ENCODE measurements at places on chromosomes 2 and 18.

DNA sequence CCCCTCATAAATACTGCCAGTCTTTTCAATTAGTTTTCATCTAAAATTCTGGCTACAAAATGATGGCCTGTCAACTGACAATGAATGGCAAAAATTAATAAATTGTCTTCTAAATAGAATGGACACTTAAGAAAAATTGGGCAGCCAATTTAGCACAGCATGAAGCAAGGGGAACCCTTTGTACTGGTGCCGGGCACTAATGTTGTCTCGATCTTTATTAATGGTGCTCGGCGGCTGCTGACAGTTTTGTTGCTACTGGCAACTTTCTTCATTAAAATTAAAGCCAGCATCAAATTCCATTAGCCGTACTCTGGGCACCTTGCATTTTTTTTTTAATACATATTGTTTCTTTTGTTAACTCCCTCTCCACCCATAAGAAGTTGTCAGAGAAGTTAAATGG lies 309.3 kb downstream of the GBX2 start:
- DNase-seq, result no peak

- no peak for DNase-seq
Measured at GRCh38 chr18:55301824-55302166, 286.2 kb downstream of the TCF4 start.

GRCh38 chr18:49621301-49621700 lies 59.4 kb downstream of the LIPG start:
- no peak for DNase-seq

- no peak for DNase-seq
Measured at GRCh38 chr2:135904341-135904989, 28.2 kb upstream of the MCM6 start.

GRCh38 chr2:193496786-193497185 lies 1302.1 kb upstream of the TMEFF2 start:
- DNase-seq, result no peak

DNA sequence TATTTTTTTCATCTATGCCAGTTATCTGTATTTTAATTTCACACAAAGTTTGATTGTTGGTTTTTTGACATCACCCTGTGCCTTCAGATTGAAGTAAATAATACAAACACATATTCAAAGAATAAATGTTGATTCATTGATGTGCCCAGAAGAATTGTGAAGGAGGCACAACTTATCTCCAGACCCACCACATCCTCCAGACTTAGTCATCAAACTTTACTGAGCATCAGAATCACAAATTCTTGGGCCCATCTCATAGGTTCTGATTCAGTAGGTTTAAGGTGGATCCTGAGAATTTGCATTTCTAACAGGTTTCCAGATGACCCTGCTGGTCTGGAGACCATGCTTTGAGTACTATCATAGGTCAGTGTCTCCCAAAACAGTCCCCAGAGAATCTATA lies 82.8 kb upstream of the PIK3C3 start:
- no peak for DNase-seq

GRCh38 chr18:46449033-46449432 lies 208.0 kb downstream of the LOXHD1 start:
- DNase-seq, result no peak

- no peak for DNase-seq
Measured at GRCh38 chr2:81163583-81163982, 859.0 kb upstream of the LRRTM1 start.

GRCh38 chr2:63484901-63485300 lies 103.4 kb downstream of the WDPCP start:
- no peak for DNase-seq

- no peak for DNase-seq
Measured at GRCh38 chr2:241598061-241598460, 38.9 kb downstream of the THAP4 start.

DNA sequence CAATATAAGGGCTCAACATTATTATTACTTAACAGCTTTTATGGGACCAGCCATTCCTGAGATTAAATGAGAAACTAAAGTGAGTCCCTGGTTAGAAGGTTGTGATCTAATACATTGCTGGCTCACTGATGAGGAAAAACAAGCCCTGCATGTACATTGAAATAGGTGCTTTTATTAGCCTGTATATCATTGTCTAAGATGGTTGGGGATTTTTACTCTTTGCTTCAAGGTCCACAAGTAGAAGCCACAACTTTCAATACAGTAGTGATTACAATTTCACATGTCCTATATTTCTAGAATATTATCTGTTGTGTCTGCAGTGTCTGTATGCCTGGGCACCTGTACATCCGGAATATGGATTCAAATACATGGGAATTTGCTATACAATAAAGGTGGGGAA lies 104.1 kb upstream of the FZD5 start:
- no peak for DNase-seq

GRCh38 chr2:119836455-119837142 lies 76.9 kb downstream of the PTPN4 start:
- no peak for DNase-seq

DNA sequence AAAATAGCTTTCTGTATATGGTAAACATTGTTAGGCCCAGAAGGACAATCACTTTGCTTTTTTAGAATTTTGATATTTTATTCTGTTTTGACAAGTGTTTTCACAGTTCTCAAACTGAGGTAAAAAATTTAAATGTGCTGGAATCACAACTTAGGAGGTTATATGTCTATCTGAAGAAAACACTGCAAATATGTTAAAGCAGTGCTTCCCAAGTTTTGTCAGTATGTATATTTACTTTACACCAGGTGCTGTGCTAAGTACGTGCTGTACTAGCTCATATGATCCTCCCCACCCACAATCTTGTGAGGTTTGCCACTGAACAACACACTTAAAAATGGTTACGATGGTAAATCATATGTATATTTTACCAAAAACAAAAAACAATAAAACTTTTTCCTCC lies 124.2 kb downstream of the CABYR start:
- no peak for DNase-seq

DNA sequence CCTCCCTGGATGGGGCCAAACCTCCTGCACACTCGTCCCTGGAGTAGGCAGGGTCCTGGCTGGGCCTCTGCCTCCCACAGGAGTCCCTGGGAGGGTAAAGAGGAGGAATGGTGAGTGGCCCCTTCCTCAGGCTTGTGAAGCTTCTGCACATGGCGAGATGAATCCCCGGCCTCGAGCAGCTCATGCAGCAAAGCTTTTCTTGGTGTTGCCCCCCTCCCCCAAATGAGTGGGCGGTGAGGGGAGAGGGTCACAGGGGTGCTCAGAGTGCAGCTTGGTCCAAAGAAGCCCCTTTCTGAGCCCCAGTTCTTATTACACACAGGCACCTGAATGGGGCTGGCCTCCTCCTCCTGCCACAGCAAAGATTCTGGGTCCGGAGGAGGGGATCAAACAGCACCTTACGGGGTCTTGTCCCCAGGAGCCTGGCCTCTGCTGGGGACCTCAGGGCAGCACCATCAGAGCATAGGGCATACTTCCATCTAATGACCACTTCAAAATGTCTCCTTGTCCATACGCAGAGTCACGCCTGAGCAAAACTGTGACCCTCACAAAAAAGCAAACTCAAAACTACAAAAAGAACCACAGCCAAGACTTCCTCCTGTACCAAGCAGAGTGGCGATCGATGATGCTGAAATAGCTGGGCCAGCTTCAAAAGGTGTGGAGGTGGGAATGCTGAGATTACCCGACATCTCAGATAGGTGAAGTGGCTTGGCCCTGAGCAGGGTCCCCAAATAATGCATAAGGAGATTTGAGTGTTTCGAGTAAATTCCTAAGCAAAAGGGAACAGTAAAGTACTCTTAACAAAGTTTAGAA lies 148.4 kb upstream of the TWIST2 start:
- no peak for DNase-seq

DNA sequence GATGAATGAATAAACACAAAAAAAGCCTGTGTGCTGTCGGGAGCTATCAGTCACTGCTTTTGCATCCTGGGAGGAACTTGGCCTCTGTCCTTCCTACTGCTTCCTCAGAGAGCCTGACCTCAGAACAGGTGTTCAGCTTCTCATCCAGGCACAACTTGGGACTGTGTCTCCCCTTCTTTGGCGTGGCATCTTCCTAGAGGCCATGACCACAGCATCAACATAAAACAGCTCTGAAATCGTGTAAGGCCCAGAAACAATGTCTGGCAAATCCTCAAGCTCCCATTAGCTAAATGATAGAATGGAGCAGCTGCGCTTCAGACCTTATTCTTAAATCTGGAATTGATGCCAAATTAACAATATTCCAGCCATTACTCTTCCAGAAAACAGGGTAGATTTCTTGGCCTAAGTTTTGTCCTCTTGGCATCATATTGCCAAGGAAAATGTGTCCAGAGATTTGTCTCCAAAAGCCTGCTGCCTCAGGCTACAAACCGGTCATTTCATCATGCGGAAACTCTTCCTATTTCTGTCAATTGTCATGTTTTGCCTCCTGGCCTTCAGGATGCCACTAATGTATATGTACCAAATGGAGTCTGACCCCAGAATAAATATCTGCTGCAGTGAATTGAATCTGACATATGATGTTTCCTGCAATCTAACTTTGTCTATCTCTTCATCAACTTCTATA lies 53.2 kb upstream of the RAB27B start:
- DNase-seq, result no peak

DNA sequence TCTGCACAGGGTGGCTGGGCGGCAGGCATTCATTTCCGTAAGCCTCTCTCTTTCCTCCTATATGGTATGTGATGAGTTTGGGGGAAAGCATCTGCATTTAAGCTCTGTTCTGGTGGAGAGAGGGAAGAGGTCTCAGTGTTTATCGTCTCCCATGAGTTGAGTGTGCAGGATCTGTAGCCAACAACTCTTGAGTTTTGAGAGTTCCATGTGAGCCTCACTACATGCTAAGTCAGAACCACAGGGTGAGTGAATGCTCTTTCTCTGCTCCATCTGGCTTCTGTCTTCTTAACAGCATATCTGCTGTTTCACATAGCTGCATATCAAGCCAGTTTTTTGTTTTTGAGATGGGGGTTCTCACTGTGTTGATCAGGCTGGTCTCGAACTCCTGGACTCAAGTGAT lies 22.7 kb downstream of the RAB31 start:
- no peak for DNase-seq

- DNase-seq, result no peak
Measured at GRCh38 chr18:48932462-48932818, 18.3 kb downstream of the SMAD7 start.

- DNase-seq, result peak; percentile 33
Measured at GRCh38 chr2:157441072-157441454, 2.8 kb downstream of the CYTIP start.
